ENCODE measurements at places on chromosomes 1 and 21.

DNA sequence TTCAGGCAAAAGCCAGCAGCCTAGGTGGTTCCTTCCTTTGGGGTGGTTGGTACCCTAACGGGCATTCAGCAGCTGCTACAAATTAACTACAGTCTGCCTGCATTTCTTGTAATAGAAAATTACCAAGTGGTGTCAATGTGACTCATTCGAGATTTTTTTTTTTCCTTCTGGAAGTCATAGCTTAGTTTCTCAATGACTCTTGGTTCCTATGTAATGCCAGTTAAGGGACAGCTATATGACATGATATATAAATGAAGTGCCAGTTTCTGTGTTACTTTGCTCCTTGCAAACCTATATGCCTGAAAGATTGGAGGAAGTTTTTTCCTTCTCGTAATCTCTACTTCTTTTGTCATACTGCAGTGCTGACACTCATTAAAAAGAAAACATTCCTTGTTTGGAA lies 2.6 kb downstream of the MGST3 start:
- no peak overlapping the region for H3K4me3 ChIP-seq
- H3K27ac ChIP-seq, result no peak overlapping the region
- peak; percentile 27 for DNase-seq
- H3K36me3 ChIP-seq, result peaks cover 5% of the 10 kb centered on the region

GRCh38 chr1:25022361-25023189 lies 92.5 kb upstream of the RUNX3 start:
- H3K27ac ChIP-seq, result peak overlapping the region; percentile 90
- DNase-seq, result peak; percentile 96
- H3K4me3 ChIP-seq, result no peak overlapping the region
- no peaks in the 10 kb centered on the region for H3K27me3 ChIP-seq
- H3K36me3 ChIP-seq, result no peaks in the 10 kb centered on the region

GRCh38 chr1:243495442-243496186 lies 239.8 kb downstream of the SDCCAG8 start:
- peak overlapping the region; percentile 51 for H3K27ac ChIP-seq
- no peak overlapping the region for H3K4me3 ChIP-seq
- DNase-seq, result peak; percentile 74
- H3K36me3 ChIP-seq, result peaks cover 3% of the 10 kb centered on the region

DNA sequence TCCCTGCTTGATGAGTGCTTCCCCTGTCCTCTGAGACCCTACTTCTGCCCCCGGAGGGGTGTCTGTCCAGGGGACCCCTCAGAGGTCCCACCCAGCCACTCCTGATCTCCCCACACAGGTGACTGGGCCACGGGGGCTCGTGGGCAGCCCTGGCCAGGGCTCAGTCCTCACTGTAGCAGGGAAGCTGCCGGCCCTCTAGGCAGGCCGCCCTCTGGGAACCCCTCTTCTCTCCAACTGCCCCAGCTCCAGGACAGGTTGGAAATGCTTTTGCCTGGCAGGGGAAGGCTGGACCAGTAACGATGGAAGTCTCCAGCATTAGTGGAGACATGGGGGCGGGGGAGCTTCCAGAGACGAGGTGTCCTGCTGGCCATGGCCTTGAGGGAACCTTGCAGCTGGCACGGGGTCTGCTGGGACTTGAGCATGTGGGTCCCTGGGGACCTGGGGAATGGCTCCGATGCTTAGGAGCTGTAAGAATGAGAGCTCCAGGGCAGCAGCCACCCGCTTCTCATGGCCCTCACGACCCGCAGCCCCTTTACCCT lies 3.1 kb upstream of the FNDC10 start:
- no peaks in the 10 kb centered on the region for H3K36me3 ChIP-seq
- no peak overlapping the region for H3K27ac ChIP-seq
- H3K4me1 ChIP-seq, result peaks cover 5% of the 10 kb centered on the region
- no peak overlapping the region for H3K4me3 ChIP-seq
- peaks cover 3% of the 10 kb centered on the region for H3K27me3 ChIP-seq

GRCh38 chr1:200739702-200740570 lies 1.2 kb downstream of the CAMSAP2 start:
- no peaks in the 10 kb centered on the region for H3K27me3 ChIP-seq
- peak overlapping the region; percentile 98 for H3K27ac ChIP-seq
- H3K4me1 ChIP-seq, result peaks cover 2% of the 10 kb centered on the region

DNA sequence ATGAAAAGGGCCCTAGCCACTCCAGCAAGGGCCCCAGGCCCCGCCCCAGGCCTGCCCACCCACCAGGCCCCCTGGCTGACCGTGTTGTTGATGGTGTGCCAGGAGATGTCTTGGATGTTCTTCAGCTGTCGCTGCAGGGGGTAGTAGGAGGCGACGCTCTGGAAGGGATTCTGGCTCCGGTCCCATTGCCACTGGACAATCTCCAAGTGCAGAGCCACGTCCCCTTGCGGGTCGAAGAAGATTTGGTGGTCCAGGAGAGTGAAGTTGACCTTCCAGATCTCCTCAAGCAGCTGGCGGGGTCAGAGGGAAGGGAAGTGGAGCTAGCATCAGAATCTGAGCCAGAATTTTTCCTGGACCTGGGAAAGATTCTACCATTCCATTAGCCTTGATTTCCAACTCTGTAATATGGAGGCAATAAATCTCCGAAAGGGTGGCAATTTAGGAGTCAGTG lies 10.2 kb downstream of the TAS1R2 start:
- H3K27ac ChIP-seq, result no peak overlapping the region
- peaks cover 7% of the 10 kb centered on the region for H3K27me3 ChIP-seq
- H3K36me3 ChIP-seq, result no peaks in the 10 kb centered on the region
- H3K4me1 ChIP-seq, result no peaks in the 10 kb centered on the region
- H3K4me3 ChIP-seq, result no peak overlapping the region

All from IMR-90 (cell line).